ENCODE measurements at places on chromosomes 12 and 14. TPM values are rescaled to one million over a fixed set of nuclear protein-coding genes. Genes with fewer than 3 reads are reported as not detected.

Gene CMA1
- total RNA-seq = not detected

Gene RNF41
- 165 TPM for total RNA-seq

Gene HCAR3
- total RNA-seq = not detected

Gene BCDIN3D
- total RNA-seq = 5.4 TPM

Gene CLEC2B
- 9.2 TPM for total RNA-seq

Gene DACT1
- total RNA-seq = 4.5 TPM

Gene MLH3
- total RNA-seq = 9.0 TPM

Gene FOXM1
- 18.8 TPM for total RNA-seq

Gene TAS2R31
- 0.81 TPM for total RNA-seq

Data from cardiac atrium fibroblast (primary cell).